CD4-positive, CD25-positive, alpha-beta regulatory T cell (primary cell): ENCODE measurements at places on chromosomes 2 and 18.

DNA sequence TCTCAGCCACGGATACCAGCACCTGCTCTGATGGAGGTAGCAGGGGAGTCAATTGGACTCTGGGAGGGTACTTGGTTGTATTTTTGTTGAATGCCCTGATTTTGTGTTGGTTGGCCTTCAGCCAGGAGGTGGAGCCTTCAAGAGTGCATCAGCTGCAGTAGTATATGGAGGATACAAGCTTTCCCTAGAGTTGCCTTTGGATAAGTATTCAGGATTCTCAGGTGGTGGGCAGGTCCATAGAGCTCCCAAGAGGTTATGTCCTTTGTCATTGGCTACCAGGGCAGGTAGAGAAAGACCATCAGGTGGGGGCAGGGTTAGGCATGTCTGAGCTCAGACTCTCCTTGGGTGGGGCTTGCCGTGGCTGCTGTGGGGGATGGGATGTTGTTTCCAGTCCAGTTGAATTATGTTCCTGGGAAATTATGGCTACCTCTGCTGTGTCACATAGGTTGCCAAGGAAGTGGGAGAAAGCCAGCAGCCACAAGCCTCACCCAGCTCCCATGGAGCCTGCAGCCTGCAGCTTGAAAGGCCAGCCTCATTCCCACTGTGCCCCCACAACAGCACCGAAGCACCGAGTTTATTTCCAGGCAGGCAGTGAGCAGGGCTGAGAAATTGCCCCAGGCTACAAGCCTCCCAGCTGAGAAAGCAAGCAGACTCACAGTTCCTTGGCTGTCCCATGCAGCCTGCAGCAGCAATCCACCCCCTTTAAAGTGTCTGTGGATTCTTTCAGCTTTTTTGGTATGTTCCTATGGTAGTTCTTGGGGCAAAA is 38.6 kb upstream of the CHST9 start:
- no peak for DNase-seq

DNA sequence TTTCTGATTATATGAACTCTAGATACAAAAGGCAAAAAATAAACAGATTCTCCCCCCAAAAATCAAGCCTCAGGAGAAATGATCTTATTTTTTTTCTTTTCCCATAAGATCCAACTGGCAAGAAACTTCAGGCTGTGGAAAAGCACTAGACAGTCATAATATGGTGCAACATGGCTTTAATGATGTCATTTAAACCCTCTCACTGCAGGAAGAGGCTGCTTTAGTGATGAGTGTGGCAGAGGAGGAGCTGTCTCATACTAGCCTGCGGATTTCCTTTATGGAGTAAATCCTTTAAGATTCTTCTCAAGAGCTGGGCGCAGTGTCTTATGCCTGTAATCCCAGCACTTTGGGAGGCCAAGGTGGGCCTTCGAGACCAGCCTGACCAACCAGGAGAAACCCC is 83.3 kb upstream of the CD28 start:
- DNase-seq, result no peak

- no peak for DNase-seq
Measured at GRCh38 chr18:50742952-50743351, 76.9 kb downstream of the MRO start.

- no peak for DNase-seq
Measured at GRCh38 chr18:34522603-34523002, 187.5 kb upstream of the DTNA start.

GRCh38 chr2:99488539-99489062 is 1.2 kb downstream of the REV1 start:
- no peak for DNase-seq

DNA sequence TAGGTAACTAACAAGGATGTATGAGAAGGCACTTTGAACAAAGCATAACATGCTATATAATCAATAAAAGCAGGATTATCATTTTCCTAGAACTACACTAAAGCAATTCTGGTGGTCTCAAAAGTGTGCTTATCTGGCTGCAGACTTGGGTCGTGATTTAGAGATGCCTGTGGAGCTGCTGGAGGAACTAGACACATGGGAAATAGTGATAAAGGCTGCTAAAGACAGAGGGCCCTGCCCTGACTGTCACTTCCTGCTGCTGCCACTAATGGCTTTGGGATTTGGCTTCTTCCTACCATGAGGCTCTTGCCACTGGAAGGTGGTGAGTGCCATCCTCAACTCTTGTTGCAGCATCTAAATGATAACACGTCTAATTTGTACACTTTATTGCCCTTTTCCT is 22.5 kb downstream of the TMEM178A start:
- no peak for DNase-seq

DNA sequence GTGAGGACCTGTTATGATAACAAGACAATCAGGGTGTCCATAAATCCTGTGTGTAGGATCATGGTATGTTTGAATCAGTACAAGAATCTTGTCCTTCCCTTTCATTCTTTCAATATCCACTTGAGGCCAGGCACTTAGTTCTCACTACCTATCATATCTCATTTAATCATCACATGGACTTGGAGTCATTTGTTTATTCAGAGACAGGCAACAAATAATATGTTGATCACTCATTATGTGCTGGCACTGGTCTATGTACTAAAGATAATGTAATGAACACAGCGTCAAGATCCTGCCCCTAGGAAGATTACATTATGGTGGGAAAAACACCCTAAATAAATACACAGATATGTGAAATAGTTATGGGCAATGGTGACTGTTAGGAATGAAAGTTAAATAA is 342.6 kb downstream of the LPIN1 start:
- no peak for DNase-seq

- DNase-seq, result no peak
Measured at GRCh38 chr2:150480971-150481830, 6.3 kb downstream of the RND3 start.

DNA sequence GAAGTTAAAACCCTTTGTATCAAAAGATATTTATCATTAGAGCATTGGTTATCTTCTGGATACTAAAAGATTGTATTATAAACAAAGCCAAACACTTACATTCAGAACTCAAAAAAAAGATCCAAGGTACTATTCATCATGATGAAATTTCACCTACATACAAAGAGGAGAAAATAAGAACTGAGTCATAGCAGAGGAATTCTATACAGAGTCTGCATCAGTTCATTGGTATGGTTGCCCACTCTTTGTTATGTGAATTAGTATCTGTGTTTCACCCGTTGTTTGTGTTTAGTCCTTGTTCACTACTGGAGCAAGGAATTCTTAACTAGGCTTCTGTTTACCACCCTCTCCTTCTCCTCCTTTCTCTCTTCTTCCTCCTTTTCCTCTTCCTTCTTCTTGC is 157.9 kb downstream of the LNPK start:
- DNase-seq, result no peak

GRCh38 chr2:165863810-165864261 is 69.8 kb upstream of the GALNT3 start:
- no peak for DNase-seq

DNA sequence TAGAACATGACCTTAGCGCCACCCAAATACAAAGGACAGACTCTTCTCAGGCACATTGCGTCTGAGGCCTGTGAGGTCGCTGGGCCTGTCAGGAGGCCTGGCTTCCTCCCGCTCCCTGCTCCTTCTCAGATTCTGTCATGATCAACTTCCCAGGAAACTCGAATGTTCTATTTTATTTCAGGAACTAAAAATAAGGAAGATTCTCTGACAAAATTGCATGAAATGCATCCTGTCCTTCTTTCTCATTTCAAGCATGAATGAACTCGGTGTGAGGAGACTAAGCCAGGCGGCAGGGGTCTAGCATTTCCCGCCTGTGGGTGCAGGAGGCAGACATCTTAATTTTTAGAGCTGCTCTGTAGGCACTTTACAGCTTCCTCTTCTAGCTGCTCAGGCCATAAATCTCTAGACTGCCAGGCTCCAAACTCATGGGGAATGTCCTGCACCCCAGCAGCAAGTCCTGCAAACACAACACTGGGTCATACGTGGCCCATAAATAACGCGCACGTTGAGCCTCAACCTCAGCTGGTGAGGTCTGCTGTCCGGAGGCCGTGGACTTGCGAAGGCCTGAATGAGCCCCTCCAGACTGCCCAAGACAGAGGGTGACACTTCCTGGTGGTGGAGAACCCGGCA is 109.7 kb upstream of the ZNF236 start:
- DNase-seq, result no peak

DNA sequence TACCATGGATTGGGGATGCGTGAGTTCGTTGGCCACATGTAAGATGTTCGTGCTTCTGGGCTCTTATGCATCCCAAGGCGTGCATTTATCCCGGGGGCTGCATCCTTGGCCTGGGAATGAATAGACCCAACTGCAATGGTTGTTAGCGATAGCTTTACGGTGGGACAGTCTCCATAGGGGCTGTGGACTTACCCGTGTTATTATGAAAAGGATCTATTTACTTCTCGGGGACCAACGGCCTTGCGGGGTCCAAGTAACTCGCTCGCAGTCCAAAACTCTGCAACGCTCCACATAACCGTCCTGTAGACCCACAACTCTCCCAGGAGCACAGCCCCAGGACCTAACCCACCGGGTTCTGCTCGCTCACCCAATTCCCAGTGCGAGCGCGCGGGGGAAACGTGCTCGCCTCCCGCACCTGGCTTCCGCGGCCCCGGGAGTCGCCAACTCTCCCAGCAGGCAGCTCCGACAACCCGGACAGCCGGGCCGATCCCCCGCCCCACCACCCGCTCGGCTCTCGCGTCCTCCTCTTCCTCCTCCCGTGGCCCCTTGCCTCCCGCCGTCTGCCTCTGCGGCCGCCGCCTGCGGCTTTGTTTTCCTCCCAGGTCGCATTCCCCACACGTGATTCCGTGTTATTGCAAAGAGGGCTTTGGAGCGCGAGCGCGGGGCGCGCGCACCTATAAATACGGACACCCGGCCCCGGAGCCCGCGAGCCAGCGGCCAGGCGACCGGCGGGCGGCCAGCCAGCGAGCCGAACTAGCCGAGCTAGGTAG is at the start of gene CABLES1:
Gene CABLES1, plus strand, starts transcription at position 706 of the 770 bp plus-strand sequence. CDS start 278 bp downstream, outside the sequence.
- peak; percentile 16 for DNase-seq

DNA sequence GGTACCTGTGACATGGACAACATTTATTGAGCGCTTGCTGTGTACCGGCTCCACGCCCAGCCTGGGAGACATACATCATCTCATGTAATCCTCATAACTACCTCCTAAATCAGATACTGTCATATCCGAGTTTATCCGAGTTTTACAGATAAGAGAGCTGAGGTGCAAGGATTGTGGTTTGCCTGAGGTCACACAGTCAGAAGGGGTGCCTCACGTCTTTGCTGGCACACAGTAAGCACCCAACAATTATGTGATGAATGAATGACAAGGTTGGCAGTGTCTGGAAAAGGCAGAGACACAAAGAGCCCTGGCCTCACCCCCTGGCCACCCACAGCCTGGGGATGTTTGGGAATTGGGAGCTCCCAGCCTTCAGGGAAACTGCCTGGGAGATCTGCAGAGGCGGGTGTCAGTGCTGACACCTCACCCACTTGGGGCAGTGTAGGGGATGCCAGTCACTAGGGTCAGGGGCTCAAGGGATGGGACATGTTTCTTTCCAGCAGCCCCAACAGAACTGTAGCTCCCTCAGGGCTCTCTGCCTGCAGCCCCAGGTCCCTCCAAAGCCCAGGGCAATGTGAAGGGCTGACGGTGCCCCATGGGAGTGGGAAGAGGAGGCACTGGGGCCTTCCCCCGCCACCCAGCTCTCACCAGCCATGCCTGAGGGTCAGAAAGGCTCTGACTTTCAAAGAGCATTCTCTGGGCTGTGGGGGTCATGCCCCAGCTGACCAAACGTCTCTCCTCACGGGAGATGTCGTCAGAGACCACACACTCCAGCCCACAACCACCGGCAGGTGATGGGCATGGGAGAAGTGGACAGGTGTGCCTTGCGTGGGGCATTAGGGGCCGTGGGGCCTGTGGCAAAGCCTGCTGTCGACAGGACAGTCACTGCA is 157.5 kb downstream of the ZFP36L2 start:
- no peak for DNase-seq
